Activated T-helper 1 cell treated with Interleukin-2 at 50 U/mL for 16 hours (primary cell): ENCODE measurements at places on chromosomes 12 and 14.

DNA sequence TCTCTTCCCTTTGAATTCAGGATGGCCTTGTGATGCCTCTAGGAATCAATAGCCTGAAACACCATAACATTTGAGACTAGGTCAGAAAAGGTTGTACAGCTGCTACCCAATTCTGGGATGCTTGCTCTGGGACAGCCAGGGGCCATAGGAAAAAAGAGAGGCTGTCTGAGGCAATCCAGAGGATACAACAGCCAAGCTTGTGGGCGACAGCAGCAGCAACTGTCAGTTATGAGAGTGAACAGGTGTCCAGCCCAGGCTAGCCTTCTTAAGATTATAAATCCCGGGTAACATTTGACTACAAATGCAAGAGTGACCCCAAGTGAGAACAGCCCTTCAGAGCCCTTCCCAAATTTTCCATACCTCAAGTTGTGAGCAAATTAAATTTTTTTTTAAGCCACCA is 11.1 kb downstream of the DCN start:
- DNase-seq, result no peak

DNA sequence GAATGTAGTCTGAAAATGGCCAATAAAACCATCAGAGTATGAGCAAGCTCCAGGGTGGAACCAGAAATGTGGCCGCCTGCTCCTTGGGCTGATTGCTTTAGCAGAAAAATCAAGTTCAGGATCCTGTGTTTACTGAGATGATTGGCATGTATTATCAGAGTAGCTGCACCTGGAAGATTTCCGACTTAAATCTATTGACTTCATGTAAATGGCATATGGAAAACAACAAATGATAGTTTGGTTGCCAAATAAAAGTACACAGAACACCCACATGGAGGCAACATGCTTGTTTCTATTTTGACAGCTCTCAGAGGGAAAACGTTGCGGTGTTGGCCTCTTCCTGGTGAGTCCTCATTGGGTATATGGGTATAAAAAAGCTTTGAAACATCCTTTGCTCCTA is 31.3 kb downstream of the SOCS2 start:
- no peak for DNase-seq

DNA sequence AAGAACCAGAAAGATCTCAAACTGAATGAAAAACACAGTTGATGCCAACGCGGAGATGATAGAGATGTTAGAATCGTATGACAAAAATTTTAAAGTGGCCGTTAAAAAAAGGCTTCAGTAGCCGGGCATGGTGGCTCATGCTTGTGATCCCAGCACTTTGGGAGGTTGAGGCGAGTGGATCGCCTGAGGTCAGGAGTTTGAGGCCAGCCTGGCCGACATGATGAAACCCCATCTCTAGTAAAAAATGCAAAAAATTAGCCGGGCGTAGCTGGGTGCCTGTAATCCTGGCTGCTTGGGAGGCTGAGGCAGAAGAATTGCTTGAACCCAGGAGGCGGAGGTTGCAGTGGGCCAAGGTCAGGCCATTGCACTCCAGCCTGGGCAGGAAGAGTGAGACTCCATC is 5.4 kb upstream of the ACVRL1 start:
- no peak for DNase-seq

- no peak for DNase-seq
Observed at GRCh38 chr14:72236629-72237028, 304.4 kb downstream of the RGS6 start.

GRCh38 chr12:119171291-119171690 is 7.4 kb upstream of the HSPB8 start:
- no peak for DNase-seq

- DNase-seq, result no peak
Observed at GRCh38 chr14:68890173-68890931, 88.8 kb downstream of the ACTN1 start.

GRCh38 chr12:53974084-53975063 is at the start of gene HOTAIR:
Gene HOTAIR (minus strand): TSS chr12:53974954.
- no peak for DNase-seq

GRCh38 chr12:40198601-40199000 is 26.2 kb upstream of the LRRK2 start:
- no peak for DNase-seq
